ENCODE measurements at places on chromosomes 5 and 9.

- no peak for DNase-seq
Observed at GRCh38 chr5:151181818-151182523, 24.4 kb upstream of the ANXA6 start.

- DNase-seq = no peak
Observed at GRCh38 chr9:131980267-131981016, 99.2 kb downstream of the MED27 start.

GRCh38 chr5:23268136-23268535, 239.3 kb upstream of the PRDM9 start:
- DNase-seq = no peak

GRCh38 chr5:128536254-128537220, 1.5 kb downstream of the FBN2 start:
- DNase-seq = no peak

GRCh38 chr5:89994266-89994665, 415.3 kb downstream of the CETN3 start:
- DNase-seq = no peak

- no peak for DNase-seq
Observed at GRCh38 chr5:144103611-144104485, 66.6 kb downstream of the YIPF5 start.

GRCh38 chr9:84597131-84597530, 72.4 kb upstream of the NTRK2 start:
- no peak for DNase-seq

DNA sequence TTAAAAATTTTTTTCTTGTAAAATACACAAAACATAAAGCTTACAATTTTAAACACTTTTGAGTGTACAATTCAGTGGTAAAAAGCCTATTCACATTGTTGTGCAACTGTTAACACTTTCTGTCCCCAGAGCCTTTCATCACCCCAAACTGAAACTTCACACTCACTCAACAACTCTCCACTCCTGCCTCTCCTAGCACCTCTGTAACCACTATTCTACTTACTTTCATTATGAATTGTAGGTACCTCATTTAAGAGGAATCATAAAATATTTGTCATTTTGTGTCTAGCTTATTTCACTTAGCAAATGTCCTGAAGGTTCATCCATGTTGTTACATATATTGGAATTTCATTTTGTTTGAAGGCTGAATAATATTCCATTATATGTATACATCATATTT, 4.3 kb upstream of the ZNF510 start:
- DNase-seq = no peak

Data from RCC 7860 (cell line).